ENCODE measurements at places on chromosomes 16 and 17. TPM values are rescaled to one million over a fixed set of nuclear protein-coding genes. Genes with fewer than 3 reads are reported as not detected.

Gene RNF227
- 5.1 TPM for total RNA-seq

Gene FOXN1
- total RNA-seq: not detected

Gene C1QTNF8
- total RNA-seq: not detected

Gene TRPV3
- 0.65 TPM for total RNA-seq

Gene MRC2
- total RNA-seq: 847 TPM

Gene SPNS3
- not detected for total RNA-seq

Gene CPNE7
- 27.5 TPM for total RNA-seq

Gene SRCIN1
- total RNA-seq: not detected

Gene OR1A1
- total RNA-seq: not detected

Gene PPL
- total RNA-seq: under 0.01 TPM

Gene GNG13
- total RNA-seq: not detected

Gene GDE1
- 80.7 TPM for total RNA-seq

Gene SMARCD2
- 65.2 TPM for total RNA-seq

Gene SHISA9
- total RNA-seq: under 0.01 TPM

Gene TNP2
- not detected for total RNA-seq

Gene CCDC154
- 0.30 TPM for total RNA-seq

Gene PNMT
- not detected for total RNA-seq

Gene MYO15B
- total RNA-seq: 4.2 TPM

Gene TBX2
- 30.0 TPM for total RNA-seq

Gene SNAI3
- under 0.01 TPM for total RNA-seq

Gene HSD11B2
- 0.59 TPM for total RNA-seq

Gene SLX1B
- 6.2 TPM for total RNA-seq

Gene EPN3
- not detected for total RNA-seq

Gene USP7
- 85.8 TPM for total RNA-seq

Gene ABCC11
- not detected for total RNA-seq

Gene RFNG
- total RNA-seq: 67.4 TPM

Gene KRTAP9-4
- not detected for total RNA-seq

Gene CRYBA1
- total RNA-seq: not detected

Gene PARD6A
- 1.2 TPM for total RNA-seq

Gene CTRB2
- not detected for total RNA-seq

Gene KRT33B
- 0.30 TPM for total RNA-seq

Gene TMIGD1
- total RNA-seq: not detected

Gene EIF1
- total RNA-seq: 238 TPM

Gene CCL8
- 0.89 TPM for total RNA-seq

Gene CA7
- not detected for total RNA-seq

All from smooth muscle cell of the umbilical artery (primary cell).